NCI-H345 (cell line): ENCODE measurements at places on chromosomes 3 and 15.

DNA sequence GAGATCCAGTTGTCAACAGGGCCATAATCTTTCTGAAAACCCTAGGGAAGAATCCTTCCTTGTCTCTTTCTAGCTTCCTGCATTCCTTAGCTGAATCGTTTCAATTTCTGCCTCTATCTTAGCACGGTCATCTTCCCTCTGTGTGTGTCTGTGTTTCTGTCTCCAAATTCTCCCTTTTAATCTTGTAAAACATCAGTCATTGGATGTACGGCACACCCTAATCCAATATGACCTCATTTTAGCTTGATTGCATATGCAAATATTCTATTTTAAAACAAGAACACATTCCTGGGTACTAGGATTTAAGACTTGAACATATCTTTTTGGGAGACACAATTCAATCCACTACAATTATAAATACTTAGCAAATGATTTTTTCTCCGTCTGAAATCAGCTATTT is 600.3 kb downstream of the GBE1 start:
- no peak for DNase-seq

DNA sequence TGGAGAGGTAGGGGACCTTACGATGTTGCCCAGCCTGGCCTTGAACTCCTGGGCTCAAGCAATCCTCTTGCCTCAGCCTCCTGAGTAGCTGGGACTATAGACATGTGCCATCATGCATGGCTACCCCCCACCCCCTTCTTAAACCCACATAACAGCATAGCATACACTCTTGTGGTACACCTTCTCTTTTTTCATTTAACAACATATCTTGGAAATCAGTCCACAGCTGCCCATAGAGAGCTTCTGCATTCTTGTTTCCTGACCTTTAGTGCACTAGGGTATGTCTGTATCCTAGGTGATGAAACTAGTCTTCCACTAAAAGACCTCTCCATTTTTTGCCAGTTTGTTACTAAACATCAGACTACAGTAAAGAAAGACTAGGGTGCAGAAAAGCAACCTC is 33.0 kb downstream of the SLC28A1 start:
- DNase-seq, result no peak

DNA sequence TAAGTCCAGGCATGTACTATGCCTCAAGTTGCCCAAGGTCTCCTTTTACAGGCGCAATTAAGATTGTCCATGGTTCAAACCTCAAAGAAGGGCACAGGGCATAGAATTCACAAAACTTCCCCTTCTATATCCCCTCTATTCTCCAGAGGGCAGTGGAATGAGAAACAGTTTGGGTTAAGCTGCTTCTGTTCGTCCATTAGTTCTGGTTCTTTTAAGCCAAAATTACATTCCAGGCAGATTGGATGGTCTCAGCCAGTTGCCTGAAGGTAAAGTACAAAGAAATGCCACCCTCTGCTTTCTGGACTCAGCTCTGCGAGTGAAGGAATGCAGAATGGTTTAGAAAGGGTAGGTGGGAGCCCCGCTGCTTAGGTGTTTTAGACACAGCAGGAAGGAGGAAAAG is 200.7 kb downstream of the GREM1 start:
- DNase-seq, result no peak

DNA sequence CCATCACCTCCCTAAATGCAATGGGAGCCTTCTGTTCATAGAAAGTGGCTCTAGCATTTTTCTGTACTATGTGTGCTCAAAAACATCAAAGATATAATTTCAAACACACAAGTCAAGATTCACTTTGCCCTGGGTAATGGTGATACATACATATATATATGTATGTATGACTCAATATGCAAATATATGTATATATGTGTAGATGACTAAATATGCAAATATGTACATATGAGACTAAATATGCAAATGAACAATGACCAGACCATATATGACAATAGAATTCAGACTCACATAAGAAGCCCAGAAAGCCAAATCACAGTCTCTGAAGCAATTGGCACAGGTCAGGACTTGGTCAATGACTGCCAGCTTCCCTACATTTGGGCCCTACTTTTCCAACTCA is 36.9 kb upstream of the SNRK start:
- DNase-seq, result no peak

DNA sequence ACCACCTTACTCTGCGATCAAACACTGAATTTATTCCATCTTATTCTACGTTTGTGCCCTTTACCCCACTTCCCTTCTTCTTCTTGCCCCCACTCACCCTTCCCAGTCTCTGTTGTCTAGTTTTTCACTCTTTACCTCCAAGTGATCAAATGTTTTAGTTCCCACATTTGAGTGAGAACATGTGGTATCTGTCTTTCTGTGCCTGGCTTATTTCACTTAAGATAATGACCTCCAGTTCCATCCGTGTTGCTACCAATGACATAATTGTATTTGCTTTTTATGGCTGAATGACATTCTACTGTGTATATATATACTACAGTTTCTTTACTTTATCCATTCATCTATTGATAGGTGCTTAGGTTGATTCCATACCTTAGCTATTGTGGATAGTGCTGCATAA is 78.8 kb downstream of the PDCD6IP start:
- peak; percentile 80 for DNase-seq
